ENCODE measurements at places on chromosomes 6 and 20.

DNA sequence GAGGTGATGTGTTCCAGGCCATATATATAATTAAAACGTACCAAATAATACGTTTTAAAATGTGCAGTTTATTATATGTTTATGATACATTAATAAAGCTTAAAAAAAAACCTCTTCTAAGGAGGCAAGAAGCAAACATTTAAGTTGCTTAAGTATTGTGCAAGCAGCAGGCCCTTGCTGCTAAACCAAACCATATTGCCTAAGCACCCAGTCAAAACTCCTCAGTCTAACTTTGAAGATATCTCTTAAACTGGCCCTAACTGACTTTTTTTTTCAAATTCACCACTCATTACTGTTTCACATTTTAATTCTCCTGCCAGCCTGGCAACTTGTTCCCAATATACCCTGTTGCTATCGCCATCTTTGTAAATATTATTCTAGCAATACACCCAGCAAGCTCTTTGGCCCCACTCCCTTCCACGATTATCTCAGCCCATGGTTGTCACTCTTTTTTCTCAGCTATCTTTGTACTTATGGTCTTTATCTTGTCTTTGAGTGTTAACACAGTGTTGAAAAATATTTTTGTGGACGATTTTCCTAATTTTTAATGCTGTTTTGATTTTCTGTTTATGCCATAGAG lies 60.9 kb downstream of the C6orf58 start:
- DNase-seq, result no peak

- DNase-seq, result no peak
Measured at GRCh38 chr6:6602262-6602661, 13.7 kb downstream of the LY86 start.

DNA sequence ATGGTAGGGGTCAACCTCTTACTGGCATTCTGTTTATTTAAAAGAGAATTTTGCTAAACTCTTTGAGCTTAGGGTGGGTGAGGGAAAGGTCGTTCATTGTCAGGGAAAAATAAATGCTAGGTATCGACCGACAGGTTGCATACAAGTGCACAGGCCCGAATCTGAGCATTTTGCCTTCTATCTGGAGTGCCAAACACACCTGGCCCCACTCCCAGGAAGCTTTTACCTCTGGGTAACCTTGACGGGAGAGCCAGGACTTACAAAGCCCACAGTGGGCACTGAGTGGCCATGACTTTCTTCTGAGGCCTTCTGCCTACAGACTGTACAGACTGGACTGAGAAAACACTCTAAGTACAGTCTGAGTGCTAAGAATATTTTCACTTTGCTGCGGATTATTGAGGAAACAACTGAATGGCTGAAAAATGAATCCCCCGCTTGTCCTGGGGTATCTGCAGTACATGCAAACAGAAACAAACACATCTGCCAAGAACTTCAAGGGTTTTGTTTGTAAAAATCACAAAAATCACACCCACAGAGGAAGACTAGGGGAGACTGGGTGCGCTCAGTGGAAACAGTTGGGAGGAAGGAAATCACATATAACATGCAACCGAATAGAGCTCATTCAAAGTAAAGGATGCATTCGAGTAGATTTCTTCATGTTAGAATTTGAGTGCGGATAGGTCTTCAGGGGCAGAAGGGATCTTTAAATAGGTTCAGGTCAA lies 152.8 kb downstream of the NFATC2 start:
- no peak for DNase-seq

DNA sequence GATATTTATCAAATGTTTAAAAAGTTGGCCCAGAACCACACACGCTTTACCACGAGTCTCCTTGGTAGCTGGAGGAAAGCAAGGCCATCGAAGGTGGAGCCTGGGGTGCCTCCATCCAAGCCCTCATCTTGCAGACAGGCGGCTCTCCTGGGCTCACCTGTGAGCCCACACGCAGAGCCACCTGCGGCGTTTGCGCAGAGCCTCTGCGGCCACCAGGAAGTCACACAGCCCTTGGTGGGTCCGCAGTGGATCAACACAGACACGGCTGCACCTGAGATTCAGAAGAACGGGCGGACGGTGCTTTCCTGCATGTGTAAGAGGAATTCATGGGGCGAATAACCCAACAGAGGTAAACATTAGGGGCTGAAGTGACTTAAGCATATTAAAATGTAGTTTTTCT lies 24.5 kb upstream of the SMOC2 start:
- DNase-seq, result no peak

DNA sequence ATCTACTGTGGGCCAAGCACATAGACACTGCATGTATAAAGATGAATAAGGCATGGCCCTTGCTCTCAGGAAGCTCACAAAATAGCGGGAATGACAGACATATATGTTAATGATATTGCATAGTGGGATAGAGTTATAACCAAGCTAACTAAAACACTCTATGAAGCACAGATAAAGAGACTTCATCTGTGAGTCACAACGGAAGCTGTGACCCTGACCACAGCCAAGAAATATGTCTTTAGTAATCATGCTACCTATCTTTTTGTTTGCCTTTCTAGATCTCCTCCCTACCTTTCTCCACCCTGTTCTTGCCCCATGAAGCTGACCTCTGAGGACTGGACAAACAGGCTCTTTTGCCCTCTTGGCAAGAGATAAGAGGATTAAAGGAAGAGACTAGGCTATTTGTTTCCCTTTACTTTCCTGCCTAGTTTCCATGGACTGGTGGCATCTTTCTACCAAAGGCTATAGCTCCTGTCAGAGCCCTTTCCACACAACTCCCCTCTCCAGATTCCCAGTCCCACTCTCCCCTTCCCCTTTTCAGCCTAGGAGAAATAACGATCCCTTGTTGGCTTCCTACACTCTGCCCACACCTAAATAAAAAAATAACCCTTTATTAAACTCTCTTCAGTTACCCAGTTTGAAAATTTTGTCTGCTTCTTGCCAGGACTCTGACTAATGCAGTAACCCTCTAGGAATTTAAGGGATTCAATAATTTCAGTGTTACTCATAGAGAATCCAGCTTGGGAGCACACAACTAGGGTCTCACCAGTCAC lies 504.9 kb upstream of the MARCKS start:
- DNase-seq, result no peak

GRCh38 chr6:129525055-129525454 lies 184.9 kb downstream of the ARHGAP18 start:
- DNase-seq, result no peak

GRCh38 chr6:93842178-93842577 lies 422.8 kb upstream of the EPHA7 start:
- DNase-seq, result no peak

DNA sequence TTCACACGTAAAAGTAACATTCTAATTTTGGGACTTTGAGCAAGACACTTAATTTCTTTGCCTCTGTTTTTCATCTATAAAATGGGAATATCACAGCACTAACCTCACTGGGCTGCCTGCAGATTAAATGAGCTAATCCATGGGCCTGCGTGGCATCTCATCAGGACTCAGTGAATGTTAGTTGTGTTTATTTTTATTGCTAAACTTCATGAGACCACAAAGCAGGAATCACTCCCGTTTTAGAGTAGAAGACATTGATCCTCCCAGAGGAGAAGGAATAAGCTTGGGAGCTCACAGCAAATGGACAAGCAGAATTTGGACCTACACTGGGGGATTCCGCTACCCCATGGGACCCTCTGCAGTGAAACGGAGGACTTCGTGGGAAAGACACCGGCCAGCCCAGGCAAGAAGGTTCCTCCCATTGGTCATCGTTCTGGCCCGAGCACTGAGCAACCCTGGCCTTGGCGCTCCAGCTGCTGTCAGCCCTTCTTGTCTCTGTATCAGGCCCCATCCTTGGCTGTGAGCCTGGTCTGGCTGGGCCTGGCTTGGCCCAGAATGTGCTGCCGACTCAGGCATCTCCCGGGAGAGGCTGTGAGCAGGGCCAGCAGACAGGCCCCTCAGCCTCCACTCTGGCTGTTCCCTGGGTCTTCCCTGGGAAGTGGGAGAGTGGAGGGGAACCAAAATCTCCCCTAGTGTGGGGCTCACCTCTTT lies 79.8 kb downstream of the NFATC2 start:
- no peak for DNase-seq

Measured in activated naive CD4-positive, alpha-beta T cell treated with Interleukin-2 at 50 U/mL for 16 hours (primary cell).